ENCODE measurements at places on chromosomes 1 and 21.

- DNase-seq: no peak
Observed at GRCh38 chr1:10516925-10517676, 42.4 kb downstream of the PEX14 start.

DNA sequence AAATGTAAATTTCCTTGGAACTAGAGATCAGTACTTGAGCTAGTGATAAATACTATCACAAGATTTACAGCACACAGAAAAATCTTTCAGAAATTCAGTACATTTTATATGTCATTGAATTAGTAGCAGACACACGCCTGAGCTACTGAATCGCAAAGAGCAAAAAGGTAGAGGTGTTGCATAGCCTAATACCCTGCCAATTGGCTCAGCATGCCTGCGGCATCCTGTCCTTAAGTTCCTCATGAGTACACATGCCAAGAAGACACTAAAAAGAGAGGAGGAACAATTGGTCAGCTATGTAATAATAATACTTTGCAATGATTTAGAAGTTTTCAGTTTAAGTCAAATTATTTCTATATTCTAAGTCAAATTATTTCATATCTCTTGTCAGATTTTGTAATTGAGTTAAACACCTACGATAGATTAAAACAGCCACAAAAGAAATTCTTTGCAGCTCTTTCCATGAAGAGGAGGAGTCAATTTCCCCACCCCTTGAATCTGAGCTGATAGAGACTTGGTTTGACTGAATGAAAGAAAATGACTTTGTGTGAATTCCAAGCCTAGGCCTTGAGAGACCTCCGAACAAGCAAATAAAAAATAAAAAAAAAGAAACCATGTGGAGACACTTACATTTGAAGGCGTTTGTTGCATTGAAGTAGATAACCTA is 36.2 kb upstream of the PKN2 start:
- DNase-seq: no peak

DNA sequence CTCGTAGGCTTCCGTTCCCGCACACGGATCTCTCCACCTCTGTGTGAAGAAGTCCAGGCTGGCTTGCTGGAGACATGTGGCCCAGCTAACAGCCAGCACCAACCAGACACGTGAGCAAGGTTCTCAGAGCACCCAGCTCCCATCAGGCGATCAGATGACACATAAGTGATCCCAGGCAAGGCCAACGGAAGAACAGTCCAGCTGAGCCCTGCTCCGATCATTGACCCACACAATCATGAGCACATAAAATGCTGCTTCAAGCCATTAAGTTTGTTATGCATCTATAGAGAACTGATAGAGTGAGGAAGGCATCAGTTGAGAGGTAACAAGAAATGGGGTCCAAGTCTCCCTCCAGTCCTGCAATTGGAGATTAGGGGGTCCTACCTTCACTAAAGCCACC is 15.4 kb downstream of the C1orf198 start:
- DNase-seq: no peak

DNA sequence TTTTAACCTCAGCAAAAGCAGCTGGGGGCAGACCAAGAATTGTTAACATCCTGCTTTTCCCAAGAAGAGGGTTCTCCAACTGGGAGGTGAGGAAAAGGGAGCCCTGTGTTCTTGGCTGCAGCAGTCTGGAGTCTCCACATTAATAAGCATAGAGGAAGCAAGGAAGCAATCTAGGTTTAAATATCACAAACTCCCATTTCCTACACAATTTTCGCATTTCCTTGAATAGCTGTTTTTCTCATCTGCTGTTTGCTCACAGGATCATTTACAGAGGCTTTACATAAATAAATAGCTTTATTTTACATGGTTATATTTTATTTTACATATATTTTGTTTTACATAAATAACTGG is 124.0 kb downstream of the TRIM33 start:
- DNase-seq: no peak

DNA sequence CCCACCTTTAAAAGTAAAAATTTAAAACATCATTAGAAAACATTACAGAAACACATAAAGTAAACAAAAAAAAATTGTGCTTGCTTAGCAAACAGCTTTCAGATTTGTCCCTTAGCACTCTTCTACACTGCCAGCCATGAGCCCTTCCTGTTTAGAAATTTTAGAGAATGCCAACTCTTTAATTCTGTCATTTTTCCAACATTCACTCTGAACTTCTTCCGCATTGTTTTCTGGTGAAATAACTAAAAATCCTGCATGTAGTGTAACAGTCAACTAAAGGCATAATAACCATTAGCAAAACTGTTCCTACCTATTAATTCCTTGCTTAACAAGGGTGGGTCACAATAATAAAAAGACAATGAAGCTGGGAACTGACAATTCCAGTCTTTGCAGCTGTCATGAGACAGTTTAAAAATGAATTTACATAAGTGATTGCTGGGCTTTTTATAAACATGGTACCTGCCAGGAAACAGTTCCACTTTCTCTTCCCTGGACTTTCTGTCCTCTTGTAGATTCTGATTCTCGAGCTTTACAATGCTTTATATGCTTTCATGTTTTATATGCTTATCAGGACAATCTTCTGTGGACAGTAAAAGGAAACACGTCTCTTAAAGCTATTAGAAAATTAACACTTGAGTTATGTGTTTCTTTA is 19.0 kb downstream of the GNG12 start:
- no peak for DNase-seq

- DNase-seq: peak; percentile 49
Observed at GRCh38 chr1:28882009-28882628, 32.2 kb upstream of the EPB41 start.

DNA sequence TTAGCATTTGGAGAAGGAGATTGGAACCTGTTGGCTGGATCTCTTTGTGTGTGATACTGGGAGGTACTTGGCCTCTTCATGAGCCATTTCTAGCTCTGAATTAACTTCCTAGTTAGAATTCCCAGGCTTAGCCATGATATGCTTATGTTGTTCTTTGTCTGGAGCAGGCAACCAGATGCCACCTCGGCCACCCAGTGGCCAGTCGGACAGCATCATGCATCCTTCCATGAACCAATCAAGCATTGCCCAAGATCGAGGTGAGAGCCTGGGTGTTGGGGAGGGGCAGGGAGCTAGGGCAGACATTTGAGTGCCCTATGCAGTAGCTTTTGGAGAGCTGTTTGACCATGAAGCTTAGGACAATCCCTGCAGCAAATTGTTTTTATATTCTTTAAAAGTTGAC is 26.5 kb upstream of the PIGV start:
- DNase-seq: no peak

GRCh38 chr1:210340841-210341240 is 12.1 kb downstream of the HHAT start:
- DNase-seq: no peak

- DNase-seq: no peak
Observed at GRCh38 chr1:87202451-87202850, 126.2 kb upstream of the LMO4 start.

Data from nucleus accumbens (tissue), 56 donors.